ENCODE measurements at places on chromosomes 4 and X. TPM values are rescaled to one million over a fixed set of nuclear protein-coding genes. Genes with fewer than 3 reads are reported as not detected.

GRCh38 chrX:41095174-41095573 lies 9.9 kb downstream of the USP9X start:
- no peak for DNase-seq

DNA sequence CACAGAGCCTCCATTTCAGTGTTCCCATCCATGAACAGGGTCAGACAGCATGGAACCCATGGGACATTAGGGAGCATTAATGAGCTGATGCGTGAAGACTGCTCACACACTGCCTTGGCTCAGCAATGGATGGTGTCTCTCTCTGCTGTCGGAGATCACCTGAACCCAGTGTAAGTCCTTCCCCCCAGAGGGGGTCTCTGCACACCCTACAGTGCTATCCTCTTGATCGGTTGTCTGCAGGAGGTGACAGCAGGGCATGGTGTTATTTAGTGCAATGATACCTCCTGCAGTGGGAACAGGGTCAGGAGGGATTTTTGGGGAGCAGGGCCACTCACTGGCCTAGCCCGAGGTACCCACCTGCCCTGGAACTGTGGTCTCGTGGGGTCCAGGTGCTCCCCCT lies 25.6 kb downstream of the APELA start:
- DNase-seq = no peak

The OTUD6A gene
- not detected for total RNA-seq

The CXCL13 gene
- not detected for total RNA-seq

Measured in Panc1 (cell line).